ENCODE measurements at places on chromosomes 2 and 18.
A peak's percentile ranks its signal among the peaks of the same experiment; 100 is the strongest.

DNA sequence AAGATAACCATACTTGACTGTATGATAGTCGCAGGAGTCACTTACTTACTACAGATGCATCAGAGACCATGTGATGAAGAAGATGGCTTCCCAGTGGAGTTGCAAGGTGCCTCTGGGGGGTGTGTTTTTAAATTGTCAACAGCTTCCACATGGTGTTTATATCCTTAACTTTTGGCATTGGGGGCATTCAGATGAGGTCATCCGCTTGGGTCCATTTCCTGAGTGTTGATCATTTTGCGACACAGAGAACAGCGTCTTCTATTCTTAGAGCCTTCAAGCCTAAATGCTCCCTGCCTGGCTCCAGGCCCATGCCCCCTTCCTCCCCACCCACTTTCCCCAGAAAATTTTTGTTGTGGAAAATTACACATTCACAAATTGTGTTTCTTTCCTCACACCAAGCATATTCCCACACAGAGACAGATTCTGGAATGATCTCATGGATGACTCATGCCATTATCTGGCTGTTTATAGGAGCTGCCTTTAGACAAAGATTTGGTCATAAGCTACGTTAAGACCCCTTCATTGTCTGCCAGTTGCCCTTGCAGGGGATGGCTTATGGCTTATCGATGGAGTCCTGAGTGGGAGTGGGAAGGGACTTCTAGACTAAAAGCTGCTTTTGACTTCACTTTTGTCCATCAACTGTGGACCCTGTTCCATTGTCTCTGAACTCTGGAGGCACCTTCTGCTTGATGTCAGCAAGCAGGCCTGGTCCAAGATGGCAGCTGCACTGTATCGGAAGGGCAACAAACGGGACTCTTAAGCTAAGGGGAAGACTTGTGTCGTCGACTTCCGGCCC is 91.8 kb downstream of the CABLES1 start:
- DNase-seq = peak; percentile 96

DNA sequence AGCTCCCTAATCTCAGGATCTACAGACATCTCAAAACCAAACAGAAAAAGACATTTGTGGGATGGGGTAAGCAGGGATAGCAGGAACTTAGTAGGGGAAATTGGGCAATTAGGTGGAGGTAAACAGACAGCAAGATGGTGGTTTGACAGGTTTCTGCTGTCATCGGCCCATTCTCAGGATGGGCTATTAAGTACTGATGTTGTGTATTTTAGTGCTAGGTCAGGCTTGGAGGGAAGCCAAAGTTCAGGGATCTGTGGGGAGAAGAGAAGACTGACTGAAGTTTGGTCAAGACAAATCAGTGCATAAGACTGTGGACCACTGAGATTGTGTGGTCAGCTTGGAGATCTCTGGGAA is 96.8 kb upstream of the THUMPD2 start:
- peak; percentile 25 for DNase-seq

DNA sequence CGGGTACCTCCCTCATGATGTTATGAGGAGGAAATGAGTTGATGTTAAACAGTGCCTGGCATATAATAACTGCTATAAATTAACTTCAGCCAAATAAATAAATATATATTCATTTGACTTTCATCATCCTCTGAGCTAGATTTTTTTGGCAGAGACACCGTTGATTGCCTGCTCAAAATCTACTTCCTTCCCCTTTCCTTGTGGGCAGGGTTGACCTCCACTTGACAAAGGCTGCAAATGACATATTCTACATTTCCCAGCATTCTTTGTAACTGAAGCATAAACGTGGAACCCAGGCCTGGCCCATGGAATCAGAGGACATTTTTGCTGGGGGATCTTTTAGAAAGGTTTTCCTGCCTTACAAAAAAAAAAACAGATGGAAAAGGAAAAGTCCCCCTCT is 177.8 kb downstream of the TXNL1 start:
- no peak for DNase-seq

GRCh38 chr2:42092084-42092996 is 44.5 kb downstream of the PKDCC start:
- DNase-seq = peak; percentile 59

GRCh38 chr18:48445540-48445939 is 36.4 kb upstream of the ZBTB7C start:
- DNase-seq = peak; percentile 90

Data from fibroblast of pulmonary artery (primary cell).